ENCODE measurements at places on chromosomes 5 and 9. TPM values are rescaled to one million over a fixed set of nuclear protein-coding genes. Genes with fewer than 3 reads are reported as not detected.

ACOT12 gene
- 0.80 TPM for polyA plus RNA-seq

MPDZ gene
- polyA plus RNA-seq = 72.8 TPM

TRPM3 gene
- polyA plus RNA-seq = 16.7 TPM

SHISAL2B gene
- polyA plus RNA-seq = 2.9 TPM

CHSY3 gene
- 4.6 TPM for polyA plus RNA-seq

DMRT3 gene
- polyA plus RNA-seq = 0.72 TPM

SOWAHA gene
- polyA plus RNA-seq = 5.8 TPM

PARP8 gene
- 31.2 TPM for polyA plus RNA-seq

MZB1 gene
- polyA plus RNA-seq = 0.32 TPM

PELO gene
- polyA plus RNA-seq = 17.7 TPM
